Pulmonary artery endothelial cell (primary cell): ENCODE measurements at places on chromosomes 5 and 9.

GRCh38 chr5:112693301-112693700 is 44.4 kb upstream of the APC start:
- no peak for DNase-seq

DNA sequence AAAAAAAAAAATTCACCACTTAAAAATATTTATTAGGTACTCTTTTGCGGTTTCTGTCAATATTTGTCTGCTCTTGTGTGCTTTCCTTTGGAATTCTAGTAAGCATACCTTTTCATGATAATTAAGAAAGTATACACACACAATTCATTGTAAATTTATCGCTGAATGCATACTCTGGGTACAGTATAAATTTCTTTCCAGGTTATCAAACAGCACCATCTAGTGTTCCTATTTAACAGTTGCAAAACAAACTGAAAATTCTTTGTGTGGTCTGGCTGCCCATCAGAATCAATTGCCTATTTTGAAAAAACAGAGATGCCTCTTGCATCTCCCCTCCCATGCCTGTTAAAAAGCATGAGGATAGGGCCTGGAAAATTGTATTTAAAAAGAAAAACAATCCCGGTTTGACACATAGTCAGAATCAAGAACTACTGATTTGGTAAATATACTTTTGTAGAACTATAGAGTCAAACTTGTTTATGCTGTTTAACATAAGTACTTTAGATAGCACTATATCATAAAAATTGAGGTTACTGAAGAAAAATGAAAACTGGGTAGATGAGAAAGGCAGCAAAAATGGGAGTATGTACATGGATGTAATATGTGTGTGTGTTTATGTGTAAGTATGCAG is 16.2 kb downstream of the PGGT1B start:
- no peak for DNase-seq

DNA sequence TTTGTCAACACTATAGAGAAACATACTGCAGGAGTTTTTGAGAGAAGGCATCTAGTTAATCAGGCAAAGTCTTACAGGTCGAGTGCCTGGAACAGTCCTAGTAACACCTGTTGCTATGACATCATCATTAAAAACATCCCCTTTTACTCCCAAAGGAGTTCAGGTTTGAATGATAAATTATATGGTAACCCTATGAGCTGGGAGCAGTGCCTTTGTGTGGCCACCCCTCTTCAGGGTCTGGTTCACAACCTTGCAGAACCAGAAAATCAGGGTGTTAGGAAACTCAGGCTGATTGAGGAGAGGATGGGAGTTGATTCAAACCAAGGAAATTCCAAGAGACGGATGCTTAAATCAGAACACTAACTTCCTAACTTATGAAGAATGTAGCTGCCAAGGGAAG is 179.1 kb upstream of the RASEF start:
- no peak for DNase-seq

DNA sequence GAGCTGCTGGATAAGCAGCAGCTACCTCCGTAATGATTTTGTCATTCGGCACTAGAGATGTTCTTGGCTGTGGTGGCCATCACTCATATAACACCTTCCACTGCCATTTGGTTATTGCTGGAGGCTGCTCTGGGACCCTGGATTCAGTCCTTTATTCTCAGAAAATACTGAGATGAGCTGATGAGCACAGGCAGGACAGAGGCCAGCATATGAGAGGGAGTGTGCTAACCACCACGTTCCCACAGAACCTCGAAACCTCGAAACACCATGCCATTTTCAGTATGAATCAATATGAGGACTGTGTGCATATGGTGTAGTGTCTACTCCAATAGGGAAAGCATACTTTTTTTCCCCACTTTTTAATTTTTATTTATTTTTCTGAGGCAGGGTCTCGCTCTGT is 56.6 kb downstream of the ADAM19 start:
- DNase-seq, result no peak

DNA sequence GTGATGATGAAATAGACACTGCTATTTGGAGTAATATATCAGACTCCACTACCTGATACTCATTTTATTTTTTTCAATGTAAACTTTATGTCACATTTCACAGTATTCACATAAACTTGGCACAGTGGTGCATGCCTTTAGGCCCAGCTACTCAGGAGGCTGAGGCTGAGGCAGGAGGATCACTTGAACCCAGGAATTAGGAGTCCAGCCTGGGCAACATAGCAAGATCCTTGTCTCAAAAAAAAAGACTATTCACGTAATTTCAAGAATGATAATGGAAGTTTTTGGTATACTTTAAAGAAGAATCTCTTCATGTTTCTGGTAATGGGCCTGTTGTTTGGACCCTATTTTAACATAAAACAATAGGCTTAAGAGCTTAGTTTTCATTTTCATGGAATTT is 47.4 kb downstream of the SLC25A51 start:
- DNase-seq, result no peak

GRCh38 chr9:75588808-75589207 is 301.7 kb upstream of the PCSK5 start:
- DNase-seq, result no peak

GRCh38 chr5:110751902-110752762 is 13.3 kb downstream of the SLC25A46 start:
- DNase-seq, result no peak

- DNase-seq, result no peak
These were observed 102.9 kb downstream of the BOD1 start for GRCh38 chr5:173513521-173513991.

DNA sequence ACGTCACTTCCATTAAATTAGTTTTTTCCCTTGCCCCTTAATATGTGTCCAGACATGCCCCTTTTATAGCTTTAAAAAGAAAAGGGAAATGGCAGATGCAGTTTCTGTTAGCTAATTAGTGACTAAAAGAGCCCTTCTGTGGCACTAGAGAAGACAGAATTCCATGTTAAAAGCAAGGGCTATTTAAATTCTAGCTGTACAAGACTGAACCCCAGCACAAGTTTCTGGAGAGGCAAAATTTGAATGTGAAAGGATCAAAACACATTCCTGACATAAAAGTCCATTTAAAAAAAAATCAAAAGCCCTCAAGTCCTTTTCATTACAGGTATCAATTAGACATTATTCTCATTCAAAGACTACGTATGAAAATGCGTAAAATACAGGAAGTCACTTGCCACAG is 78.7 kb downstream of the HAPLN1 start:
- no peak for DNase-seq

GRCh38 chr5:12343558-12343957 is 439.3 kb upstream of the CTNND2 start:
- DNase-seq, result no peak

DNA sequence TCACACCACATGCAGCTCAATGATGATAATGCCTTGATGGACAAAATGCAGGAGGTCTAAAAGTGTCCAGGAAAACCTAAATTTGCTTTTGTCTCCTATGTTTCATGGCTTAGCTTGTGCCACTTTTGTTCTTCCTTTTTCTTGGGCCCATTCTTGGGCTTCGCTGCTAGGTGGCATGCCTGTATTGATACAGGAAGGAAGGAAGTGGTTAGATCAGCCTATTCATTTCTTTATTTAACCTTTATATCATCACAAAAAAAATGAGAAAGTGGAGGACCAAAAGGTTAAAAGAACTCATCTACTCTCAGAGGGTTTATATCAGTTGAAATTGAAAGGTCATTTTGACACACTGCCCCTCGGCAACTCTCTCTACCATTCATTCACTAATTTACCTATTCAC is 260.2 kb downstream of the ARHGAP26 start:
- no peak for DNase-seq

DNA sequence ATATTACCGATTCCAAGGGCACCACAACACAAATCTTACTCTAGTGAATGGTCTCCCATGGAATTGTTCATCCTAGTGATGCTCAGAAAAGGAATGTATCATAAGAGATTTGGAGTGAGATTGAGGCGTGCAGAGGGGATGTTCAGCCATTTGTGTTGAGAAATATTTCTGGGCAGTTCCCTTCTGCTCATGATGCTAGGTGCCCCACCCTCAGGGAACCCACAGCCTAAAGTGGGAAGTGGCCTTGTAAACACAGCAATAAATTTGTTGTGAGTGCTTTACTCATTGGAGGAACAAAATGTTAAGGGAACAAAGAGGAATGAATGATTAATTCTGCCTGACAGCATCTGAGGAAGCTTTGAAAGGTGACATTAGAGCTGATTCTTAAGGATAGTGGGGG is 129.9 kb downstream of the TLE4 start:
- no peak for DNase-seq

GRCh38 chr9:18822850-18823249 is 210.2 kb downstream of the SAXO1 start:
- no peak for DNase-seq

DNA sequence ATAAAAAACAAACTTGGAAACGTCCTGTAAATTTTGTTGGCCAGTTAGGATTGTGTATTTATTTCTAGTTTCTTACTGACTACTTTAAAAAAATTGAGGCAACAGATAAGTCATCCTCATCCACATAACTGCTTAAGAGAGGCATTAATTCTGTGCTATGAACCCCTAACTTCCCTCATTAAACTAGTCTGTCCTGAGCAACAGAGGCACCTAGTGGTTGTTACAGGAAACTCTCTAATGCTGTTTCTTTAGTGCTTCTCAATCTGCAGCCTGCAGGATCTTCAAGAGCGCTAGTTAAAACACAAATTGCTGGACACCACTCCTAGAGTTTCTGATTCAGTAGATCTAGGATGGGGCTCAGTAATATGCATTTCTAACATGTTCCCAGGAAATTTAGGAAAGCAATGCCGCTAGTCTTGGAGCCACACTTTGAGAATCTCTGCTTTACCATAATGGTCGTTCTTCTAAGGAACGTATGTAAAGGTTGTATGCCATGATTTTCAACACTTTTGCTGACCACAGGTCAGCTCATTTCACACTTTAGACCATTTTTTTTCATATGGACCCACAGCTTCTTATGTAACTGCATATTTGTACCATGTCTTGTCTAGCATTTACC is 410.1 kb upstream of the SMARCA2 start:
- no peak for DNase-seq

DNA sequence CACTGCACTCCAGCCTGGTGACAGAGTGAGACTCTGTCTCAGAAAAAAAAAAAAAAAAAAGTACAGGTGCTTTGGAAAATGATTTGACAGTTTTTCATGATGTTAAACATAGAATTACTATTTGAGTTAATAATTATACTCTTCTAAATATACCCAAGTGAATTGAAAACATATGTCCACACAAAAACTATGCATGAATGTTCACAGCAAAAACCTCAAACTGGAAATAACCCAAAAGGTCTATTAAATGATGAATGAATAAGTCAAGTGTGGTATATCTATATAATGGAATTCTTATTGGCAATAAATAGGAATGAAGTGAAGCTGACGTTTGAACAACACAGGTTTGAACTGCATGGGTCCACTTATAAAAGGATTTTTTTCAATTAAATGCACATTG is 207.2 kb upstream of the DAB2 start:
- DNase-seq, result no peak

DNA sequence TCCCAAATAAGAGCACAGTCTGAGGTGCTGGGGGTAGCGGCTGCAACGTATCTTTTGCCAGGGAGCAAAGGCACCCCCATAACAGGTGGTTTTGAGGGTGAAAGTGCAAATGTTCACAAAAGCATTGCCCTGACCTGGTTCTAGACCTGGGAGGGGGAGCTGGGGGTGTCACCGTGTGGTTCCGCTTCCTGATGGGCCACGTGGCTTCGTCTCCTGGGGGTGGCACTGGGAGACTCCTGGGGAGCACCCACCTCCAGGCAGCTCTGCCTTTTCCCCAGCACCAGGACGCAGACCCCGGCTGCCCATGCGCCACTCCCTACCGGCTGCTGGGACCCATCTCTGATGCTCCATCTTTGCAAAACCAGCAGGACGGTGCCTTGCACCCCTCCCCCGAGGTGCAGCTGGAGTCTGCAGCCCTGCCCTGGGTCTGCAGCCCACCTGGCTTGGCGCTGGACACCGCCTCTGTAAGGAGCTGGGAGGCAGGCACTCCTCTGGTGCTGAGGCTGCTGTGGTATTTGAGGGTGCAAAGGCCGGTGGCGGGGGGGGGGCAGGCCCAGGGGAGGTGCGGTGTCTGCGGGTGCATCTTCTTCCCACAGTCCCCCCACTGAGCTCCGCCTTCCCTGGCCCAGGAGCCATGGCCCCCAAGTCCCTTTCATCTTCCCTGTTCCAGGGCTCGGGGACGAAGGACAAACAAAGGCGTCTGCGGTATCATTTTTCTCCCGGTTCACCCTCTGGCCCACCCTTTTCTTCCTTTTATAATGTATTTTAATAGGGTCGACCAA is 29.8 kb upstream of the RXRA start:
- no peak for DNase-seq

DNA sequence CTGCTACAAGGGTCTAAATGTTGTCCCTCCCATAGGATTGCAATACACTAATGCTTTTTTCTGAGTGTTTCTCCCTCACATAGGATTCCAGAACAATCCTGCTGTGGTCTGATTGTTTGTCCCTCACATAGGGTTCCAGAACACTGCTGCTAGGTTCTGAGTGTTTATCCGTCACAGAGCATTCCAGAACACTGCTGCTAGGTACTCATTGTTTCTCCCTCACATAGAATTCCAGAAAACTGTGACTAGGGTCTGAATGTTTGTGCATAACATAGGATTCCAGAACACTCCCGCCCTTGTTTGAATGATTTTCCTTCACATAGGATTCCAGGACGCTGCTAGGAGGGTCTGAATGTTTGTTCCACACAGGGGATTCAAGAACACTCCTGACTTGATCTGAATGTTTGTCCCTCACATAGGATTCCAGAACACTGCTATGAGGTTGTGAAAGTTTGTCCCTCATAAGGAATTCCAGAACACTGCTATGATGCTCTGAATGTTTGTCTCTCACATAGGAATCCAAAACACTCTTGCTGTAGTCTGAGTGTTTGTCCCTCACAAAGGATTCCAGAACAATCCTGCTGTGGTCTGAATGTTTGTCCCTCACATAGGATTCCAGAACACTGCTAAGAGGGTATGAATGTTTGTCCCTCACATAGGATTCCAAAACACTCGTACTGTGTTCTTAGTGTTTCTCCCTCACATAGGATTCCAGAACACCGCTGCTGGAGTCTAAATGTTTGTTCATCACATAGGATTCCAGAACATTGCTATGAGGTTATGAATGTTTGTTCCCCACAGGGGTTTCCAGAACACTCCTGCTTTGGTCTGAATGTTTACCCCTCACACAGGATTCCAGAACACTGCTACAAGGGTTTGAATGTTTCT is 213.5 kb downstream of the FOXD4L6 start:
- no peak for DNase-seq

- DNase-seq, result no peak
These were observed 247.2 kb downstream of the DENND1A start for GRCh38 chr9:123682746-123683145.

- DNase-seq, result no peak
These were observed 537.7 kb upstream of the NMUR2 start for GRCh38 chr5:152942633-152943336.

- no peak for DNase-seq
These were observed 24.1 kb upstream of the PPP1R26 start for GRCh38 chr9:135455401-135456030.
